ENCODE measurements at places on chromosomes 6 and 20. TPM values are rescaled to one million over a fixed set of nuclear protein-coding genes. Genes with fewer than 3 reads are reported as not detected.

The HSP90AB1 gene
- total RNA-seq = 1,214 TPM

The NFYA gene
- 62.7 TPM for total RNA-seq

The GPX5 gene
- not detected for total RNA-seq

The EDN1 gene
- 2.0 TPM for total RNA-seq

The GNAS-AS1 gene
- 4.3 TPM for total RNA-seq

The LRFN2 gene
- 0.14 TPM for total RNA-seq

The CTCFL gene
- total RNA-seq = not detected

The C2 gene
- 0.47 TPM for total RNA-seq

The TNNC2 gene
- not detected for total RNA-seq

The DYNLT2 gene
- 1.8 TPM for total RNA-seq

The ATAT1 gene
- 74.2 TPM for total RNA-seq

The DEFB132 gene
- not detected for total RNA-seq

The PAX1 gene
- 3.3 TPM for total RNA-seq

The CD93 gene
- 0.04 TPM for total RNA-seq

The SLC22A3 gene
- total RNA-seq = 1.7 TPM

The OR10C1 gene
- total RNA-seq = not detected

The LINC00237 gene
- not detected for total RNA-seq

The SYNCRIP gene
- total RNA-seq = 136 TPM

The MATN4 gene
- total RNA-seq = not detected

The FOXQ1 gene
- total RNA-seq = 2.0 TPM

The PGC gene
- not detected for total RNA-seq

The HAO1 gene
- not detected for total RNA-seq

The SNRNP48 gene
- total RNA-seq = 20.1 TPM

The KCNK16 gene
- 35.2 TPM for total RNA-seq

The CCN5 gene
- not detected for total RNA-seq

The XRN2 gene
- total RNA-seq = 90.2 TPM

The TFAP2B gene
- 1.8 TPM for total RNA-seq

The PARD6B gene
- 32.9 TPM for total RNA-seq

The THBS2 gene
- 0.04 TPM for total RNA-seq

The FAM83D gene
- 12.6 TPM for total RNA-seq

The BPIFB4 gene
- not detected for total RNA-seq

The PDYN gene
- not detected for total RNA-seq

The ENPP5 gene
- total RNA-seq = 13.4 TPM

The C20orf204 gene
- total RNA-seq = 3.3 TPM

The LY86 gene
- total RNA-seq = not detected

The SLC26A8 gene
- not detected for total RNA-seq

The MAP7 gene
- 101 TPM for total RNA-seq

The SLC17A3 gene
- 0.58 TPM for total RNA-seq

The PNRC1 gene
- 212 TPM for total RNA-seq

The LY6G6F gene
- not detected for total RNA-seq

The MPIG6B gene
- total RNA-seq = not detected

The RPS21 gene
- 1,251 TPM for total RNA-seq

The ATRN gene
- 54.5 TPM for total RNA-seq

The PI16 gene
- total RNA-seq = not detected

The SLC18B1 gene
- total RNA-seq = 19.5 TPM

The CRISP2 gene
- not detected for total RNA-seq

The SGK2 gene
- 8.7 TPM for total RNA-seq

The IER3 gene
- total RNA-seq = 23.2 TPM

The SLC25A27 gene
- 31.9 TPM for total RNA-seq

The BPI gene
- total RNA-seq = not detected

The CDSN gene
- not detected for total RNA-seq

The C6orf141 gene
- total RNA-seq = 12.3 TPM

The C20orf202 gene
- total RNA-seq = 0.26 TPM

The PANK2 gene
- total RNA-seq = 53.8 TPM

The NR2E1 gene
- total RNA-seq = not detected

The SIRPB2 gene
- not detected for total RNA-seq

The ERVFRD-1 gene
- total RNA-seq = not detected
